ENCODE measurements at places on chromosomes 6 and 20. TPM values are rescaled to one million over a fixed set of nuclear protein-coding genes. Genes with fewer than 3 reads are reported as not detected.

GRCh38 chr6:44636561-44637248 is 249.2 kb downstream of the CDC5L start:
- H3K27ac ChIP-seq, result no peak overlapping the region
- DNase-seq, result no peak
- H3K4me3 ChIP-seq, result no peak overlapping the region
- no peaks in the 10 kb centered on the region for H3K4me1 ChIP-seq

DNA sequence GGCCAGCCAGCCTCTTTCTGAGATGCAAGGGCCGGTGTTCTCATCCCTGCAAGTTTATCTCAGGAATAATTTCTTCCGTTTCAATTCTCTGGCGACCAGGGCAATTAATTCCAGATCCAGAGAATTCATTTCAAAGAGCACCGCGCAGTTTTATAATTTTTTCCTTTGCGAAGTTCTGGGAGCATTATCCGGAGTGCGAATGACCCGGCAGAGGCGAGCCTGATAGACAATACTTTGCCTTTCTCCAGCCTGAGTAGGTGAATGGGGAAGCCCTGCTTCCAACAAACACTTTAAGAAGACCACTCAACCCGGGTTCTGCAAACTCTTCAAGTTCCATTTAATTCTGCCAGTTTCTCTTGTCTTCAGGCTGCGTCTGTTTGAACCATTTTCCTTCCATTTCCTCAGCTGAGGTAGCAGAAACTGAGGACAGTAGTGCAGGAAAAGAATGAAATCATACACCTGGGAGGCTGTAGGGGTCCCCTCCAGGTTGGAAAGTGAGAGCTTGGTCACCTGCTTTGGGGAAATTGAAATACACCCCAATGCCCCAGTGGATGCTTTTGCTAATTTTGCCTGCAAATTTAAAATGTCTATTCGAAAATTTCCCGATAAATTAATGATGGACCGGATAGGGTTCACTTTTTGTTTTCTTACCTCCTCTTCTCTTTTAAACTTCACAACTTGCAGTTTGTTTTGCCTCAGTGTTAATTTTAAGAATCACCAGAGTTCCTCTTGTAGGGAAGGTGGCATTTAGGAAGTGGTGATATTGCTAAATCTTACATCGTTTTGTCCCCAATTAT is 1.1 kb downstream of the VGLL2 start:
- no peak overlapping the region for H3K27ac ChIP-seq
- H3K4me3 ChIP-seq, result peak overlapping the region; percentile 47
- no peaks in the 10 kb centered on the region for H3K36me3 ChIP-seq
- H3K27me3 ChIP-seq, result peaks cover 100% of the 10 kb centered on the region

DNA sequence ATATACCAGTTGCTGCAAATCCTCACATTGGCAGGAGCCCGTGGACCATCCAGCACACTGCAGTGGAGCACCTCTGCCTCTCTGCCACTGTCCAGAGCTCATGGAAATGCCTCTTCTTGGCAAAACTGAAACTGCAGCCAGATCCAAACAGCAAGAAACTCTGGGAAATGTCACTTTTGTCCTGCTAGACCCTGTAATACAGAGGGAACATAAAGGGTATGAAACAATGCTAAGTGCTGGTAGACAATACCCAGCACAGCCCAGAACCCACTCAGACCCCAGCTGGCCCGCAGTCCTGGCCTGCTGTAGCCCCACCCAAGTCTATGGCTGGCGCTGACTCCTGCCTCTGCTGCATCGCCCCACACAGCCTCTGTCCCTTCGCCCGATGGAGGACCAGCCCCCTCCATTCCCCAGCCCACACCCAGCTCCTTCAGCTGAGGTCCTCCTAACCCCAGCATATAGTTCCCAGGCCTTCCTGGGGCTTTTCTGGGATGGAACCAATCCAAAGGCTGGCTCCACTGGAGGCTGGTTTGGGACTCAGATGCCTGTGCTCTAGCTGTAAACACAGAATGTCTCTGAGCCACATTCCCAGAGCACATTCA is 242.5 kb downstream of the LRFN2 start:
- no peaks in the 10 kb centered on the region for H3K36me3 ChIP-seq
- no peak overlapping the region for H3K4me3 ChIP-seq
- H3K27ac ChIP-seq, result no peak overlapping the region
- peak; percentile 13 for DNase-seq
- no peaks in the 10 kb centered on the region for H3K27me3 ChIP-seq

DNA sequence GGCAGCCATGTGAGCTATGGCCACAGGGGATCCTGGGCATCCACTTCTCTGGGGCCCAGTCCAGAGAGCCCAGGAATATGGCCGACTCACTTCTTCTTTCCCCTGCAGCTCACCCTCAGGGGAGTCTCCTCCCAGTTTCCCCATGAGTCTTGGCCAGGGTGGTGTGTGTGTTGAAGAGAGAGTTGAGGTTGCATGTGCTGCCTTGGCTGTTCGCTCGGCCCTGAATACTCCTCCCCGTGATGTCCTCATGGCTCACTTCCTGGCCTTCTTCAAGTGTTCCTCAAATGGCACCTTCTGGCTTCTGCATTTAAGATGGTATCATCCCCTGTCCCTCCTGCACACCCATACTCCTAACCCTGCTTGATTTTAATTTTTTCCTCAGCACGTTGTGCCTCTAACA is 3.2 kb upstream of the TREML1 start:
- DNase-seq, result no peak
- H3K4me1 ChIP-seq, result no peaks in the 10 kb centered on the region
- no peaks in the 10 kb centered on the region for H3K36me3 ChIP-seq
- no peaks in the 10 kb centered on the region for H3K27me3 ChIP-seq

Gene E2F1
- total RNA-seq, result 9.7 TPM

DNA sequence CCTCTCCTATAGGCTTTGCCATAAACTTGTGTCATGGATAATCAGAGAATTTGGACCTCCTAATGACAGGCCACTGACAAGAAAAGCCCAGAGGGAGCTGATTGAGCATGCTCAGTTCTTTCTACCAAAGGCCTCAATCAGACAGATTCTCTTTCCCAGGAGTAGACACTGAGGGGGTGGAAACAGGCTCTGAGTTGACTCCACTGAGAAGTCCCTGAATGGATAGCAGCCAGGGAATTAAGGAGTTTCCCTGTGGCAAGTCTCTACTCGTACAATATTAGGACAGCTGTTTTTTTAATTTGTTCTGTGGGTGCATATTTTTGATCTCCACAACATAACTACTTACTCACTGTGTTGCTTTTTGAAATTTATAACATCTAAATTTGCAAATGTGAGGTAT is 63.3 kb downstream of the SLC16A10 start:
- H3K4me1 ChIP-seq, result peaks cover 9% of the 10 kb centered on the region
- no peak overlapping the region for H3K27ac ChIP-seq
- peak; percentile 8 for DNase-seq
- no peaks in the 10 kb centered on the region for H3K36me3 ChIP-seq

DNA sequence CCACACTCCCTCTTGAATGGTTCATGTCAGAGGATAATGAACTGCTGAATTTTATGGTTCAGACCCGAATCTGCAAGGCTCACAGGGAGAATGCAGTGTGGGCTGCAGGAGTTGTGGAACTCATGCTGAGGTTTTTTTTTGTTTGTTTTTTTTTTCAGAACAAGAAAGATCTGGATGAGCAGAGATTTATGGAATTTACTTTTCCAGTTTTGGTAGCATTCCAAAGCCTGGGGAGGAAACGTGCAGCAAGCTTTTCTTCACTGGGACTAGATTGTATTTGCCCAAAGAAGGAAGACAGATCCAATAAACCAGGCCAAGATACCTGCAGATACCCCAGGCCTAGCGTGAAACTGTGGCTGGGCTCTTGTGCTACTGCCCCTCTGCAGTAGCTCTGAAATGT is 223.9 kb upstream of the TAB2 start:
- H3K27ac ChIP-seq, result no peak overlapping the region
- no peaks in the 10 kb centered on the region for H3K4me1 ChIP-seq
- no peak for DNase-seq
- H3K36me3 ChIP-seq, result no peaks in the 10 kb centered on the region

DNA sequence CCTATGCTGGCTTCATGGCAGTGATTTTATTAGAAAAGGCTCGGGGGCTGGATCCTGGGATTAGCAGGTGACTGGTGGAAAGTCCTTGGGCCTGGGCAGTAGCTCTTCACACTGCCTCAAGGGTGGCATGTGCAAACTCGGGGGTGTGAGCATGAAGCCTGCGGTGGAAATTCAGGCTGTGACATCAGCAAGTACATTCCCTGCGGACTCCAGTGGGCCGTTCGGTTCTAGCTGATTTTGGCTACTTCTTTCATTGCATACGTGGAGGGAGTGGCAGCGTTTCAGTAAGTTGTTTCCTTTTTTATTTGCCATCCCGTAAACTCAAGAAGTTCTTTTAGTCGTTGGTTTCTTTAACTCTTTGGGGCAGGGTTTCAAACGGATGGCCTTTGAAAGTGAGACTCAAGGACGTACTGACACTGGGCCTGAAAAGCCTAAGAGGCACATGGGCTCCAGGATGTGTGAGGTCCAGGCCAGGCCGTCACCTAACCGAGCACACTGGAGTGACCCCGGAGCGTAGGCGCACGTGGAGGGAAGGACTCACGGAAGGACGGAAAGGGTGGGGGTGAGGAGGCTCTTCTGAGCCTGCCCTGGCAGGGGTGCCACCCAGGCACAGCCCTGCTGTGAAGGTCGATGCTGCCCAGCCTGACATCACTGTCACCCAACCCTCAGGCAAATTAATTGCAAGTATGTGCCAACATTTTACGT is 104.0 kb upstream of the FRMD1 start:
- H3K36me3 ChIP-seq, result no peaks in the 10 kb centered on the region
- no peak overlapping the region for H3K27ac ChIP-seq
- no peak overlapping the region for H3K4me3 ChIP-seq
- no peak for DNase-seq

GRCh38 chr6:13838616-13839015 is 24.3 kb upstream of the MCUR1 start:
- no peak overlapping the region for H3K4me3 ChIP-seq
- H3K4me1 ChIP-seq, result no peaks in the 10 kb centered on the region
- H3K36me3 ChIP-seq, result no peaks in the 10 kb centered on the region
- H3K27me3 ChIP-seq, result no peaks in the 10 kb centered on the region

- DNase-seq, result no peak
- H3K36me3 ChIP-seq, result no peaks in the 10 kb centered on the region
- no peaks in the 10 kb centered on the region for H3K27me3 ChIP-seq
- no peak overlapping the region for H3K4me3 ChIP-seq
- no peak overlapping the region for H3K27ac ChIP-seq
Observed at GRCh38 chr20:46205349-46205748, 87.2 kb downstream of the CD40 start.

DNA sequence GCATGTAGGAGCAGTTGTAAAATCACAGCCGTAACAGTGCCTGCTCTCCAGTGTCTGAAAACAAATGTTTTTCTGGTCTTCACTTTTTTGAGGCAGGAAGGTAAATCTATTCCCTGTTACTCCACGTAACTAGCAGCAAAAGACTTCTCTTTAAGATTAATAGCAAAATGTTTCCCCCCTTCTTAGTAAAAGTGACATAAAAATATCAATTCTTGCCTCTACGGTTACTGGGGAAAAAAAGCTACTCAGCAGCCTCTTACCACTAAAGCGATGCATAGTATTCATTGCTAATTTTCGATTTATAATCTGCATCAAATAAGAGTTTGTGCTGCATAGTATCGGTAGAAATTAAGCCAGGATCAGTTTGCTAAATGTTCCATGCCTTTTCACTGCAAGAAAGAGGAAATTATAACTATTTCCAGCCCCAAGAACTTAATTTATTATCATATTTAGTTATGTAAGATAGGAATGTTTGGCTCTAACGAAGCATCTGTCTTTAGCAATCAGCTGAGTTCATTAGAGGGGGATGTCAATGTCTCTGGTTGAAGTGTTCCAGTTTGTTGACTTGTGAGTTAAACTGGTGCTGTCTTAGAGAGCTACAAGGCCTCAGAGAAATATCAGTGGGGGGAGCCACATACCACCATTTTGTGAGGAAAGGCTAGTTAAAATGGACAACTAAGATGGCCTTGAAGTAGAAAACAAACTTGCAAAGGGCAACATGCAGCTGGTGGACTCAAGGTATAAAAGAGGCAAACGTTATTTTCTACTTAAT is 617 bp upstream of the TSPYL1 start:
- H3K4me1 ChIP-seq, result peaks cover 25% of the 10 kb centered on the region
- H3K27ac ChIP-seq, result peak overlapping the region; percentile 56
- H3K36me3 ChIP-seq, result no peaks in the 10 kb centered on the region
- H3K27me3 ChIP-seq, result no peaks in the 10 kb centered on the region

Gene LTB
- 0.15 TPM for total RNA-seq

Gene OSTM1
- 18.0 TPM for total RNA-seq

DNA sequence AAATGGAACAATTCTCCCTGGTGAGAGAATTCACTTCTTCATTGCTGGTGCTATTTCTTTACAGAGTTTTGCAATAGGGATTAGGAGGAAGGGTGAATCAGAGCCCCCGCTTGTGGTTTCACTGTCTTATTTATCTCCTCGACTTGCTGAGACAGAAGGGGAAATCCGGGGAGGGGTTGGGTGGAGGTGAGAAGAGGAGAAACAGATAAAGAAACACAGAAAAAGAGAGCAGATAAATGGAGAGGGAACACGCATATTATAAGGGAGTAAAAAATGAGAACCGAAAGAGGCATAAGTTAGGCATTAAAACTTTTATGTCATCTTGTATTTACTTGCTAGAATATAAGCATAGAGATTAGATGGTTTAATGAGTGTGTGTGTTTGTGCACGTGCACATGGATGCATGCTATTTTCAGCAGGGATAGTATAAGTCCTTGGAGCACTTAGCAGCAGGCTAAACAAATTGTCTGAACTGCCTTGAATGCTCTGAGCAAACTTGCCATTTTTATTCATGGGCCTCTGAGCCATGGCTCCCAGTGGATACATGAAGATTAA is 105.0 kb downstream of the OLIG3 start:
- H3K4me3 ChIP-seq, result no peak overlapping the region
- H3K36me3 ChIP-seq, result no peaks in the 10 kb centered on the region
- peaks cover 3% of the 10 kb centered on the region for H3K4me1 ChIP-seq
- DNase-seq, result no peak
- H3K27me3 ChIP-seq, result peaks cover 46% of the 10 kb centered on the region

Gene PBOV1
- total RNA-seq, result not detected

DNA sequence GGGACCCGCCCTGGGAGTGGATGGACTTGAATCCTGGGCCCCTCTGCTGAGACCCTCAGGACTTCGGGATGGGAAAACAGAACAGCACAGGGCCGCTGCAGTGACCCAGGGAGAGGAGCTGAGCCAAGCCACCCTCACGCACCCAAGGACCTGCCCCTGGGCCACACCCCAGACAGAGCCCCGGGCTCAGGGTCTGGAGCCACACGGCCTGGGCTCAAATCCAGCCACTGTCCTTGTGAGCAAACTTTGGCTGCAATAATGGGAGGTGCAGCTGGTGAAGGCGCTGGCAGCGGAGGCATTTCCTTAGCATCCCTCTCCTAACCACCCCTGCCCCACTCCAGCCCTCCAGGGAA is 207.7 kb downstream of the PREX1 start:
- H3K27ac ChIP-seq, result no peak overlapping the region
- DNase-seq, result no peak
- H3K36me3 ChIP-seq, result no peaks in the 10 kb centered on the region

Gene ZBP1
- not detected for total RNA-seq

Gene VWA7
- 0.34 TPM for total RNA-seq
